ENCODE measurements at places on chromosomes 7 and 10.

- no peak for DNase-seq
Observed at GRCh38 chr7:81926154-81926553, 156.3 kb upstream of the HGF start.

GRCh38 chr10:74104996-74105395, 45.6 kb downstream of the AP3M1 start:
- DNase-seq, result no peak

- DNase-seq, result no peak
Observed at GRCh38 chr10:104076743-104077160, 8.9 kb downstream of the COL17A1 start.

GRCh38 chr10:11125004-11125403, 107.3 kb downstream of the CELF2 start:
- DNase-seq, result no peak

DNA sequence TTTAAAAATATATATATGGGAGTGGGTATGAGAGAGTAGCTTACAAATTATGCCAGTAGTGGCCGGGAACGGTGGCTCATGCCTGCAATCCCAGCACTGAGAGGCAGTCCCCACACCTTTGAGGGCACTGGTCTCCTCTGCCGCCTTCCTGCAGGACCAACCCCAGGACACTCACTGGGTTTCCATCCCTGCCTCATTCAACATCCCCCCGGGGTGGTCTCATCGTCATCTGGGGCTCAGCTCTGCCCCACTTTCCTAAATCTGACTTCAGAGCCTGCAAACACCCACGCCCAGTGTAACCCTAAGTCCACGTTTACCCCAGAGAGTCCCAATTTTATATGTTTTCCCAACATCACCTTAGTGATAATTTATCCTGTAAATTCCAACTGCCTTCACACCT, 96.5 kb downstream of the DIP2C start:
- DNase-seq, result no peak

DNA sequence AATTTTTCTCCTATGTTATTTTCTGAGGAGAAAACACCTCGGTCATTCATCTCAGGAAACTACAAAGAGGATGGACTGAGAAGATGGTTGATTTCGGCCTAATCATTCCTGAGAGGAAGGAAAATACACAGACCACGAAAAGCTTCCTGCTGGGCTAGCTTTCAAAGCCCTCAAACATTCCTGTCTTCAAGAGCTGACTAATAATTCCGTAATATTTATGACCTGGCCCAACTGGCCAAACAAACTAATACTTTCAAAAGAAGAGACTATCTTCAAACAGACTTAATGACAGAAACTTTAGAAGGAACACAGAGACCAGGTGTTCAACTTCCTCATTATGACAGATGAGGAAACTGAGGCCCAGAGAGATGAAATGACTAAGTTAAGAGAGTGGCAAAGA, 215.1 kb upstream of the FRMD4A start:
- no peak for DNase-seq

DNA sequence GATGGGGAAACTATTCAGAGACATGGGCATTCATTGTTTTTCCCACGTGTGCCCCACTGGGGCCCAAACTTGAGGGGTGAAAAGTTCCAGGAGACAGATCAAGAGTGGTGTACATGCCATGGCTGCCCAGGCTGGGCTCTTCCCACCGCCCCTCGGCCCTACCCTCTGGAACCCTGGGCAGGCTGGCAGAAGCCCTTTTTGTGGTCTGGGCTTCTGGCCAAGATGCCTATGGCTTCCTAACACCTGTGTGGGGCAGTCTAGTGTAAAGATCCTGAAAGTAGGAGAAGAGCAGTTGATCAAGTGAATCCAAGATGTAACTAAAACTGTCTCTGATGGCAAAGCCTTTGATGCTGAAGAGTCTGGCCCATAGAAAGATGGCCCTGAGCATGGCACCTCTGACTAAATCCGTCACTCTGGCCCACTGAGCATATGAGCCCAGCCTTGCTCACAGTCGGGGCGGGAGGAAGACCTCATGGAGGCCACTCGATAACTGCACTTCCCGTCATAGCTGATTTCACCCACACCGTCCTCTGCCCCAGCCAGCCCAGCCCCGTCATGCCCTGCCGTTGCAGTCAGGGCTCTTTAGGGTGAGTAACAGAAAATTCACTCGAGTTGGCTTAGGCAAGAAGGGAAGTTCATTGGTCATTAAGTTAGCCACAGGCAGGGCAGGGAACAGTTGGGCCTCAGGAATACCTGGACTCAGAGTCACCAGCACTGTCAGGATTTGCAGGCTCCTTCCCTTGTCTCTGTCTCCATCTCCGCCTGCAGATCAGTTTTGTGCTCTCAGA, 37.9 kb upstream of the MTPAP start:
- DNase-seq, result no peak

DNA sequence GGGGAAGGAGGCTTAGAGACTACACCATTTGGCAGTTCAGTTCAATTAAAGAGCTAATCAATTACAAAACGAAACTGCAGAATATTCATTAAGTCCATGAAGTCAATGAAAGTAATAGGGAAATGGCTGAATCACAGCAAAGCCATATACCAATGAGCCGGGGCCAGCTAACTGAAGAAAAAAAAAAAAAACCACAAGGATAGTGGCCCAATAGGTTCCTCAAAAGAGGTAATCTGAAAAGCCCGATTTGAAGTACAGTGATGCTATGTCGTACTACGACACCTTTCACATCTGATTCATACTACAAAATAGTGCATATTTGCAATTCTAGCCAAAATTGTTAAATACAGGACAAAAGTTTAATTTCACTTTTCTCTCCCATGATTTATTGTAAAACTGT, 2.5 kb downstream of the ARHGAP12 start:
- DNase-seq, result no peak

- peak; percentile 3 for DNase-seq
Observed at GRCh38 chr7:48035967-48036478, 680 bp downstream of the C7orf57 start.

DNA sequence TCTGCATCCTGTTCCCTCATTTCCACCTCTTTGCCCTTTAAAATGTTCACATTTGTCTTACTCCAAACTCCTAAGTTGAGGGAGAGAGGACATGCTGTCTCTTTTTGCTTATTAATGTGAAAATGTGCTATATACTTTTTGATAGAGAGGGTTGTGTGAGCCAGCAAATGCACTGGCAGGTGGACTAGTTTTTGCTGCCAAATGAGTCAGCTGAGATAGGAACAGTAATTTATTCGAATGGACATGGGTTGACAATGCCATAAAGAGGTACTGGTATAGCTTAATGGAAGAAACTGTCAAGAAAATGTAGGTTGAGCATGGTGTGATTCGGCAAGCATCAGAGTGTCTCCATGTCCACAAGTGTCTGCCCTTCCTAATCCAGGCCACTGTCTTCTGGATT, 9.2 kb upstream of the TRUB1 start:
- no peak for DNase-seq

DNA sequence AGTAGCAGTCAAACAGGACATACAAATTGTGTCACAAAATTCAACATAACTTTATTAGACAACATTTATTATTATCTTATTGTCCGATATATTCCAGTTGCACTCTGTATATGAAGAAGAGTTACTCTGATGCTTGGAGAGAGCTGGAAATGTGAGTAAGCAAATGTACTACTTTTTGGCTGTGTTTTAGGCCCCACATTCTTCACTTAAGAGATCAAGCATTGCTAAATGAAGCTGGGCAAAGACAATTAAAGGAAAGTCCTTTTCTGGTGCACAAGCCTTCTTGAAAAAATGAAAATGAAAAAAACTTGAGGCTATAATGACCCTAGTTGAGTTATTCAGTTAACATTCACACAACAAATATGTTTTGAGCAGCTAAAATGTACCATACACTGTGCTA, 26.1 kb downstream of the MYPN start:
- no peak for DNase-seq
